CD14-positive monocyte (primary cell): ENCODE measurements at places on chromosomes 2 and 18. TPM values are rescaled to one million over a fixed set of nuclear protein-coding genes. Genes with fewer than 3 reads are reported as not detected.

The SERPINB7 gene
- polyA plus RNA-seq, result not detected

GRCh38 chr2:118975133-118975532, 33.1 kb downstream of the MARCO start:
- H3K4me3 ChIP-seq, result no peak overlapping the region
- H3K4me1 ChIP-seq, result peaks cover 72% of the 10 kb centered on the region
- DNase-seq, result no peak
- peak overlapping the region; percentile 90 for H3K27ac ChIP-seq

The ORMDL1 gene
- polyA plus RNA-seq, result 93.2 TPM

GRCh38 chr2:100941646-100942240, 60.3 kb upstream of the RPL31 start:
- no peaks in the 10 kb centered on the region for H3K4me1 ChIP-seq
- H3K36me3 ChIP-seq, result no peaks in the 10 kb centered on the region
- no peak overlapping the region for H3K4me3 ChIP-seq
- no peak overlapping the region for H3K27ac ChIP-seq
- no peaks in the 10 kb centered on the region for H3K27me3 ChIP-seq

- H3K4me1 ChIP-seq, result no peaks in the 10 kb centered on the region
- H3K27ac ChIP-seq, result no peak overlapping the region
- no peaks in the 10 kb centered on the region for H3K36me3 ChIP-seq
- DNase-seq, result no peak
- H3K27me3 ChIP-seq, result no peaks in the 10 kb centered on the region
These were observed 196.3 kb downstream of the PDE1A start for GRCh38 chr2:182230561-182230960.

The SIX2 gene
- not detected for polyA plus RNA-seq

The RND3 gene
- not detected in 2 replicates for polyA plus RNA-seq

The BCL11A gene
- polyA plus RNA-seq, result 8.7 TPM

GRCh38 chr2:189982780-189983394, 79.6 kb downstream of the MSTN start:
- H3K4me1 ChIP-seq, result no peaks in the 10 kb centered on the region
- DNase-seq, result no peak
- no peaks in the 10 kb centered on the region for H3K27me3 ChIP-seq
- H3K4me3 ChIP-seq, result no peak overlapping the region
